ENCODE measurements at places on chromosomes 4 and X.

- no peak for DNase-seq
Measured at GRCh38 chr4:23290656-23291055, 597.9 kb downstream of the GBA3 start.

DNA sequence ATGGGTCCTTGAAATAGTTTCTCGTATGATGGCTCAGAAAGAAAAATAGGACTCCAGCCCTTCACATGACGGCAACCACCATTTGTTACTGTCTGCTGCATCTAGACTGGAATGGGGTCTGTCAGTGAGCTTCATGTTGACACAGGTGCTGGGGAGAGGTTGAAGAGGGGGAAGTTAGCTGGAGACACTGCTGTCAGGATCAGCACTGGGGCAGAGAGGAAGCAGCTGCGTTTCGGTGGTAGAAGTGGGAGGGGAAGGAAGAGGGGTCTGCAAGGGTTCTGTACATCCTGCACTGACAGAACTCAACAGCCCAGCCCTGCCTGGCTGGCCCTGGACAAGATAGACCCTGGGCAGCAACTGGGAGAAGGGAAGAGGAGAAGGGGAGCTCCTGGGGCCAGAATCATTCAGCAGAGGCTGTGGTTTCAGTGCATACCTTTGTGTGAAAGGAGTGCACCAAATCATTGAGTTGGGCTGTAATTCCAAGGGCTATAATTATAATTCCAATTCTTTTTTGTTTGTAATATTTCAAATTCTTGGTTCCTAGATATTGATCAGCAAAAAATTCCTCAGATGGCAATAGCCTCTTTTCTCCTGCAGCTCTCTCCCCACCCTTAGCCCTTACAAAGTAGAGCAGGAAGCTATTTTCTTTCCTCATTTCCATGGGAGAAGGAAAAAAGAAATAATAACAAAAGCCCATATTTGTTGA lies 119.4 kb upstream of the C1GALT1C1 start:
- no peak for DNase-seq

DNA sequence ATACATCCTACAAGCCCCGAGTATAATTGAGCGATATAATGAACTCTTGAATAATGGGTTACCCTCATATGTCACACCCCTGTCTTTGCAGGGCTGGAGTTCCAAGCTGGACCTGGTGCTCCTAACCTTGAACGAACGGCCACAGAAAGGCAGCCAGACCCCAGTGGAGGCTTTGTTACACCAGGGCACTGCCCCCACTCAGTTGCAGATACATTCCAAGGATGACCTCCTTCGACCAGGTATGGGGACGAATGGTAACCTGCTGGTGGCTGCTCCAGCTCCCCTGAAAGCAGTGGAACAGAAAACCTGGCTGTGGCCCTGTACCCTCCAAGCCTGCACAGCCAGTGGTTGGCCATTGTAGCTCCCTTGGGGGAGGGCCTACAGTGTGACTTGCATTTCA lies 56.6 kb upstream of the CCDC149 start:
- no peak for DNase-seq

DNA sequence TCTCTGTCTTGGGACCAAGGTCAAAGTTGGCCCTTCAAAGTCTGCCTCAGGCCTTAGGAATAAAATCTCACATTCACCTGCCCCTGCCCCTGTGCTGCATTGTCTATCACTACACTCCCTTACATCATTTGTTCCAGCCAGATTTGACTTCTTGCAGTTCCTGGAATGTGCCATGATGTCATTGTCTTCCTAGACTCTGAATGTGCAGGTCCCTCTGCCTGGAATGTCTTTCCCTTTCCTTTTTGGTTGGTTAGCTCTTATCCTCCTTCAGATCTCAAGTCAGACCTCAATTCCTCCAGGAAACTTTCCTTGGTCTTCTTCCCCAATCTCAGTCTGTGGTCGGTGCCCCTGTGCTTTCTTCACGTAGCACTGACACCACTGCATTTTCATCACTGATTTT lies 67.7 kb upstream of the EFNB1 start:
- DNase-seq = no peak

- no peak for DNase-seq
Measured at GRCh38 chrX:350148-350533, 31.5 kb upstream of the GTPBP6 start.

DNA sequence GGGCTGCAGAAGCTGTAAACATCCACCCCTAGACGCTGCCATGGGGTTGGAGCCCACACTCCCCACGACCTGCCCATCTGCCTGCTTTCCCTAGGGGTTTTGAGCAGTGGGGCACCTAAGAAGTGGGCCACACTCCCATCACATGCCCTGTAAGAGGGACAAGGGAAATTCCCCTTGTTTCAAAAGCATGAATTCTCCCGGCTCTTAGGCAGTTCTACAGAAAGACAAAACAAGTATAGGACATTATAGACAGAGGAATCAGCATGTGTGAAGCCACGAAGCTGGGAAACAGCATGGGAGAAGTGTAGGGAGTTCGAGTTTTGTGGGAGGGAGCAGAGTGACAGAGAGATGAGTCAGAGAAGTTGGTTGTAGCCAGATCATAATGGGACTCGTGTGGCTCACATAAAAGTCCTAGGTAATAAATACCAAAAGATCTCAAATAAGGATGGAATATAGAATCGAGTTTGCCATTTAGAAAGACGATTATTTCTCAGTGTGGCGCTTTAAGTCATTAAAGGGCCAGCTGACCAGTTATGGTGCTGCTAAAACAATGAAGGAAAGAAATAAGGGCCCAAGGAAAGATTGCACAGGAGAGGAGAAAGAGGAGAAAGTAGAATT lies 23.9 kb downstream of the APOO start:
- peak; percentile 2 for DNase-seq

DNA sequence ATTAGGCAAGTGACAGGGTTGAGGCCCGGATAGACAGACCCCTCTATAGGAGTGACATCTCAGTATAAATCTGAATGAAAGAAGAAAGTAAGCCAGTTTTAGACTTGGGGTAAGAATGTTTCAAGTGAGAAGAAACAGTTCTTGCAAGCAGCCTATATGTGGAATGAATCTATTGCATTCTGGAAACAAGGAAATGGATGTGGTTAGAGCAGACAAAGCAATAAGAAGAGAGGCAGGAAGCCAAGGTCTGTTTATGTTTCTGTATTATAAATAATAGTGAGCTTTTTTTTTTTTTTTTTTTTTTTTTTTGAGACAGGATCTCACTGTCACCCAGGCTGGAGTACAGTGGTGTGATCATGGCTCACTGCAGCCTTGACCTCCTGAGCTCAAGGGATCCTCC lies 255.8 kb downstream of the UNC5C start:
- DNase-seq = no peak

DNA sequence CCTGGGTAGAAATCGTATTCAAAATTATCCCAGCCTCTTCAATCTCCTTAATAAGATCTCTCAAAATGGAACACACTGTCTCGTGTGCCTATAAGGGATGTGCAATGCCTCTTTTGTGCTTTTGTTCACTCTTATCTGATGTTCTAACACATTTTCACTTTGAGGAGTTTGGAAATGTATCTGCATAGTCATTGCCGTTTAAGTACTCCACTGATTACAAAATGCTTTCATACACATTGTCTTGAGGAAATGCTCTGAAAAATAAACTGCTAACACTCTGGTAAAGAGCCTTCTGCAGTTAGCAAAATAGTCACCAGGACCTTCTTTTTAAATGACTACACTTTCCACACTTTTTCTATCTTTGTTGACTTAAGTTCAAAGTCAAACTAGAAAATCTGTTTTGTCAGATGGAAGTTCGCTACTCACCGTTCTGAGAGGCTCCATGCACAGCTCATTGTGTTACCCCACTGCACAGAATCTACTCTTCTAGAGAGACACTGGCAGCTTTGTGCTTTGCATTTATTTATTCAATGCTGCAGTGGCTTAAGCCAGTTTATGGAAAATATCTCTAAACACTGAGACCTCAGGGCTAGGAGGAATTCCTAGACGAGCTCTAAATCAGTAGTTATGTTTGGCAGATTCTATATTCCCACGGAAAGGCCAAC lies 159.0 kb downstream of the CHIC2 start:
- DNase-seq = no peak

GRCh38 chrX:114365065-114365834 lies 218.6 kb upstream of the HTR2C start:
- DNase-seq = no peak

DNA sequence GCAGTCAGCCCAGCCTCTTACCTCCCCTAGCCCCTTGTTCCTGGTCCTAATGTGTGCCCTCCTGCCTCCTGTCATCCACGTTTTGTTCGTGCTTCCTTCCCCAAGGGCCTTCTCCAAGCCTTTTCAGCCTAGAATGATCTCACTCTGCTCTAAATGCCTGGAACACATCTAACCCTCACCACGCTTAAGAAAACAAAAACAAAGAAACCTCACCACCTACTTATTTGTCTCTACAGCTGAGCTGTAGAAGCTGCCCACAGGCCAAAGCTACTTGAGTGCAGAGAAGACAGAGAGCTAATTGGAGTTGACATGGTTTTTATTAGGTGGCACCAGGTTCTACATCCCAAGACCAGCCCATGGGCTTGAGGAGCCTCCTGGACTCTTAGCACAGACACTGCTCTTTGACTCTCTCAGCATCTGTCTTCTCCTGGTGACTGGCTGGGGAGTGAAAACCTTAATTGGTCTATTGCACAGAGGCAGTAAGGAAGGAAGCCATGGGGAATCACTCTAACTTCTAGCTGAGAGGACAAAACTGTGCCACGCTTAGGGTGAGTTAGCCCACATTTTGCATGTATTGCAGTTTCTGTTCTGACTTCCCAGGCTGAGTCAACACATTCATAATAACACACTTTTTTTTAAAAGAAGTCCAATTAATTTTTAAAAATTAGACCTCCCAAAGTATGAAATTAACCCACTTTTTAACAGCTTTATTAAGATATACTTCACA lies 52.3 kb upstream of the PDK3 start:
- DNase-seq = no peak

- DNase-seq = no peak
Measured at GRCh38 chr4:78207951-78208350, 150.8 kb downstream of the FRAS1 start.

- no peak for DNase-seq
Measured at GRCh38 chr4:176376032-176376614, 56.4 kb downstream of the SPCS3 start.

DNA sequence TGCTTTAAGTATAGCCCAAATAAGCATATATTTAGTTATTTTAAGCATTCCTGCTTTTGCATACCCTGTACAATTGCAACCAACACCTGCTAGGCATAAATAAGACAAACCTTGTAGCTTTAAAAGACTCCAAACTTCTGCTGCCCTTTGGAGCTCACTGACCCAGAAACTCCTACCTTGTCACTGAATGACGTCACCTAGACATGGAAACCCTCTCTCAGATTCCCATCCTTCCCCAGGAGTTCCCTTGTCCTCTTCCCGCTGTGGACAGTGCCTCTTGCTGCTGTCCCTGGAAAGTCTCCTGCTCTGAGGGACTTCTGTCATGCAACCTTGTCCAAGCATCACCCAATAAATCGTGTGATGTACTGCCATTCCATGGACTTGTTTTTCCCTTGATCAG lies 507.2 kb downstream of the GRXCR1 start:
- DNase-seq = no peak

- DNase-seq = no peak
Measured at GRCh38 chr4:42750856-42751255, 94.0 kb upstream of the ATP8A1 start.

DNA sequence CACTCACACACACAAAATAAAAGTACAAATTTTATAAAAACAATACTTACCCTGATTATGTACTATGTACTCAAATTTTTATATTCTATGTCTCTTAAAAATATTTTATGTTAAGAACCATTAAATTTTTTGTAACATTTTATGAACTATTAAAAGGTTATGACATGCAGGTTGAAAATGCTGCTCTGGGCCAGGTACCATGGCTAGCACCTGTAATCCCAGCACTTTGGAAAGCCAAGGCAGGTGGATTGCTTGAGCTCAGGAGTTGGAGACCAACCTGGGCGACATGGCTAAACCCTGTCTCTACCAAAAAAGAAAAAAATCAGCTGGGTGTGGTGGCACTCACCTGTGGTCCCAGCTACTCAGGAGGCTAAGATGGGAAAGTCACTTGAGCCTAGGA lies 29.4 kb upstream of the SPINK2 start:
- DNase-seq = no peak

DNA sequence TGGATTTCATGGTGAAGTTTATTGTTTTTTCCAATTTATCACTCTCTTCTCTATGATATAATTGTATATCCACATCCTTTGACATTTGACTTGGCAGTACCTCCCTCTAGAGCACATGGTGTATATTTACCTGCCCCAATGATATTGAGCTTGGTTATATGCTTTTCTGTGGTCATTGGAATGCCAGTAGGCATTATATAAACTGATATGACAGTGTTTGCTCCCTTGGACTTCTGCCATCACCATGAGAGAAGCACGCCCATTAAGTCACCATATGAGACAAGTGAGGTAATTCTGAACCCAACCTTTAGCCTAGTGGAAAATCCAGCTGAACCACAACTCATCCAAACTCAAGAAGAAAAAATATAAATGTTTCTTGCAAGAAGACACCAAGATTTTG lies 2761.5 kb downstream of the ARAP2 start:
- no peak for DNase-seq

DNA sequence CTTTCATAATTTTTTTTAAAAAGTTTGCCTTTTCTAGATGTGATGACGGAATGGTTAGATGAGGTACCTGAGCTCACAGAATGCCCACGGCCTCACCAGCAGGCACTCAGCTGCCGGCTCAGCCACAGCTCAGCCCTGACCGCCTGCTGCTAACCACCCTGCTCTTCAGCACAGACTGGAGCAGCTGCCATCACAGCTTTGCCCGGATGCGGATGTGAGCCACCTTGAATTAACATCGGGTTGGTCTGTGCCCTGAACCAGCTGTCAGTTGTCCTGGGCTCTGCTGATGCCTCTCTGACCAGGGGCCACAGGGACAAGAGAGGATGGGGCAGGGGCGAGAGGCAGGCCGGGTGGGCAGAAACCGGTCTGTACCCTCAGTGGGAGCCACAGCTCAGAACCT lies 93.3 kb downstream of the HMX1 start:
- DNase-seq = no peak

GRCh38 chrX:29487714-29488113 lies 727.6 kb upstream of the MAGEB2 start:
- no peak for DNase-seq

DNA sequence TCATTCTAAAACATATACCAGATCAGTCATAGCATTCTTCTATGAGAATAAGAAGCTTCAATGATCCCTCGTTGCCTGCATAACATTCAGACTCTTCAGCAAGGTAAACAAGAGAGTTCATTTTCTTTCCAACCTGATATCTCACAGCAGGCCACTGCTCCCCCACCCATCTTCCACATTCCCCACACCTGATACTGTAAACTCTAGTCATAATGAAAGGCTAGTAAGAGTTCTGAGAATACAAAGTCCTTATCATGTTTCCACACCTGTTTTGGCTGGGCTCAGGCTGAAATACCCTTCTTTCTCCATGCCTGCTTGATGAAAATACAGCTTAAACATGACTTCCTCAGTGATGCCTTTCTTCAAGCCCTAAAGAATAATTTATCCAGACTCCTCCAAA lies 2.3 kb upstream of the AASDH start:
- no peak for DNase-seq

- no peak for DNase-seq
Measured at GRCh38 chr4:95193391-95194224, 355.2 kb downstream of the UNC5C start.

GRCh38 chr4:48065587-48066052 lies 49.0 kb downstream of the NIPAL1 start:
- no peak for DNase-seq

GRCh38 chrX:44239036-44239435 lies 104.4 kb downstream of the EFHC2 start:
- no peak for DNase-seq

Data from stimulated activated CD4-positive, alpha-beta T cell treated with anti-CD3 and anti-CD28 coated beads, Interleukin-12 subunit alpha, Interleukin-12 subunit beta, amount 100 ng/mL, for 24 hours (primary cell).